Ovary (tissue), 10 donors: ENCODE measurements at places on chromosomes 3 and 15. TPM values are rescaled to one million over a fixed set of nuclear protein-coding genes. Genes with fewer than 3 reads are reported as not detected.

SENP8 gene
- polyA plus RNA-seq: 1.7 TPM

GRIP2 gene
- polyA plus RNA-seq: 11.2 TPM

TRPM1 gene
- polyA plus RNA-seq: not detected

TICRR gene
- polyA plus RNA-seq: 0.31 TPM

TMEM158 gene
- polyA plus RNA-seq: 0.98 TPM

AGTR1 gene
- 1.7 TPM for polyA plus RNA-seq

SPATA12 gene
- 0.12 TPM for polyA plus RNA-seq

ANKRD63 gene
- polyA plus RNA-seq: not detected

SLC12A1 gene
- not detected for polyA plus RNA-seq

EHHADH gene
- 2.1 TPM for polyA plus RNA-seq

- DNase-seq: no peak
These were observed 22.9 kb downstream of the CEMIP start for GRCh38 chr15:80801891-80802680.

DNA sequence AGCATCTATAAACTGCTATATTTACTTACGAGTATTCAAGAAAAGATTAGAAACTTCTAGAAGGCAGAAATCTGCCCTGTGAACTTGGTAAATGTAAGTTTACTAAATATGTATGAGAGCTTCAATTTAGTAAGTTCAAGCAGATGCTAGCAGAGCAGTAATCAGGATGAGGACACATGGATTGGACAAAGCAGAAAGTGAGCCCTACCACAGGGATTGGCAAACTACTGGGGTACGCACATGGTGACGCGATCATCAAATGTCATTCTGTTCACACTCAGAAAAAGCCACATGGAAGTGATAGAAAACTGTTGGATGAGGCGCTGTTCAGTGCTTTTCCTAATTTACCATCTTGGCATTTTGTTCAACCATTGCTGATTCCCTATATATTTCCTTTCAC, 360.2 kb upstream of the ZNF385D start:
- DNase-seq: no peak

DNA sequence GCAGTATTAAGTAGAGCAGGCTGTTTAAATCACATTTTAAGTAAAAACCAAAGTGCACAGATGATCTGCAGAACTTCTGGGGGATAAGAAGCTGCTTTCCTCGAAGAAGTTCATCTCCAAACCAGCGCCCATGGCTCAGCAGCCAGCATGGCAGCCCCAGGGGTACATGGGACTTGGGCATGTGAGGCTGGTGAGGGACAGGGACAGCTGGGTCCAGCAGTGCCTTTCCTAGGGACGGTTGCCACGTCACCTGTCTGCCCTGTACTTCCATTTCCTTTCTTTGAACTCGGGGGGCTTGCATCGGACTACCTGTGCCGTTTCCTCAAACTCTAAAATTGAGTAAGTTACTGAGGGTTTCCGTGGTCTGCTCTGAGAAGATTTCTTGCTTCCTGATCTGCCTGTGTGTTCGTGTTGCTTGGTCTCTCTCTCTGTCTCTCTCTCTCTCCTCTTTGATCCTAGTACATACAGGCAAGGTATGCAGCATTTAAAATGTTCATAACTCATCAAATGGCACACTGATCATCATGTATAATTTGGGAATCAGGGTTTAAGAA, 67.6 kb downstream of the IGF1R start:
- no peak for DNase-seq

- no peak for DNase-seq
These were observed 1079.5 kb downstream of the IGSF11 start for GRCh38 chr3:117955196-117955595.

GRCh38 chr3:166445865-166446264, 608.6 kb upstream of the BCHE start:
- DNase-seq: no peak

DNA sequence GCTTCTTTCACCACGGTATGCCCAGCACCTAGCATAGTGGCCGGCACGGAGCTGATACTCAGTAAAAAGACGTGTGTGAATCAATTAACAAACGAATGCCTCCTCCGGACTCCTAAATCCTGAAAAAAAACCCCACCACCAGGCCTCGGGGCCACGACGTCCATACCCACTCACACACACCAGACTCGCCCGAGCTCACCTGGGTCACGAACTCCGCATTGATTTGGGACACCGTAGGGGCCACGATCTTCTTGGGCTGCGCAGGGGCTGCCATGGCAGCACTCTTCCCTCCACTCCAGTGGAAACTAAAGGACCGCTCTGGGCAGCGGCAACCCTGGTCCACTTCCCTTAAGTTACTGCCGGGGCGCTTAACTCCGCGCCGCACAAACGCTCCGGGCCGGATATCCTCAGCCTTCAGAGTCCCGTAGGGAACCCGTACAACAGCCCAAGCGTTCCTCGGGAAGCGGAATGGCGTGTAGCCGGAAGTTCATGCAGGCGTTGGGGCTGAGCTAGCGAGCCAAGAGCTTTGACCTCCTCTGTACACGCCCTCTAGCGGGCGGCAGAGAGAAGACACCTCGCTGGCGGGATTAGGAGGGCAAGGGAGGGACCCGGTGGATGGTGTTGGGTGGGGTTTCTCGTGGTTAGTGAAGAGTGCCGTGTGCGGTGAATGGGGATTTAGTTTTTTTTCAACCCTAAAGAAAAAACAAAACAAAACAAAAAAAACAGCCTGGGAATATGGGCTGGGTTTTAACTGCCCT, at the start of gene AQR:
Gene AQR (minus strand): TSS at position 403 of the 758 bp plus-strand sequence. CDS start 129 bp downstream, at position 274.
- DNase-seq: peak; percentile 92

DNA sequence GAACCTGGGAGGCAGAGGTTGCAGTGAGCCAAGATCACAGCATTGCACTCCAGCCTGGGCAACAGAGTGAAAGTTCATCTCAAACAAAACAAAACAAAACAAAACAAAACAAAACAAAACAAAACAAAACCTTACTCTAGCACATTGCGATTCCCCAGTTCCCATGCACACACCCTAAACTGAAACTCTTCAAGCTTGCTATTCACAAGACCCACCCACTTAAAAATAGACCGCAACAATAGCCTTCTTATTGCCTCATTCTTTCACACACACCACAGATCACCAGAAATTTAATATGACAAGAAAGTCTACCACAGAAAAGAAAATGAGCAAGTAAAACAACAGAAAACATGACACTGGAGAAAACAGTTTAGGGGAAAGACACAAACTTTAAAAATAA, 598.4 kb downstream of the FHIT start:
- no peak for DNase-seq

DNA sequence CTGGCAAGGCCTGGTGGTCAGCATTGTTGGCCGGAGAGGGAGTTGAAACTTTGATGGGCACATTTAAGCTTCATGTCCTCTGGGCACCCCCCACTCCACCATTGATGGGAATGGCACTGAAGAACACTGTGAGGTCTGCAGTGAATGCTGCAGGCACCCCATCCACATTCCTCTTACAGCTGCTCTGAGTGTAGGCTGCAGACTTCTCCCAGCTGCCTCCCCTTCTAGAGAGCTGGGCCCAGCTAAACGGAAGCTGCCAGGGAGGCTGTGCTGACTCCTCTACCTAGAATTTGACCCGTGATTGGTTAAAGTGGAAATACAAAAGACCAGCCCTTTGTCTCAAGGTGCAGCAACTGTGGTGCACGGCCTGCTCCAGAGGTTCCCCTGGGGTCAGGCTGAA, 10.6 kb downstream of the TMEM158 start:
- DNase-seq: no peak

- no peak for DNase-seq
These were observed 89.6 kb downstream of the TMEM266 start for GRCh38 chr15:76149291-76149915.

- DNase-seq: no peak
These were observed 406.1 kb upstream of the ONECUT1 start for GRCh38 chr15:53196242-53196641.

GRCh38 chr3:58180940-58181587, 29.7 kb downstream of the DNASE1L3 start:
- DNase-seq: no peak

- no peak for DNase-seq
These were observed 390.3 kb downstream of the GABRB3 start for GRCh38 chr15:26382444-26383072.

DNA sequence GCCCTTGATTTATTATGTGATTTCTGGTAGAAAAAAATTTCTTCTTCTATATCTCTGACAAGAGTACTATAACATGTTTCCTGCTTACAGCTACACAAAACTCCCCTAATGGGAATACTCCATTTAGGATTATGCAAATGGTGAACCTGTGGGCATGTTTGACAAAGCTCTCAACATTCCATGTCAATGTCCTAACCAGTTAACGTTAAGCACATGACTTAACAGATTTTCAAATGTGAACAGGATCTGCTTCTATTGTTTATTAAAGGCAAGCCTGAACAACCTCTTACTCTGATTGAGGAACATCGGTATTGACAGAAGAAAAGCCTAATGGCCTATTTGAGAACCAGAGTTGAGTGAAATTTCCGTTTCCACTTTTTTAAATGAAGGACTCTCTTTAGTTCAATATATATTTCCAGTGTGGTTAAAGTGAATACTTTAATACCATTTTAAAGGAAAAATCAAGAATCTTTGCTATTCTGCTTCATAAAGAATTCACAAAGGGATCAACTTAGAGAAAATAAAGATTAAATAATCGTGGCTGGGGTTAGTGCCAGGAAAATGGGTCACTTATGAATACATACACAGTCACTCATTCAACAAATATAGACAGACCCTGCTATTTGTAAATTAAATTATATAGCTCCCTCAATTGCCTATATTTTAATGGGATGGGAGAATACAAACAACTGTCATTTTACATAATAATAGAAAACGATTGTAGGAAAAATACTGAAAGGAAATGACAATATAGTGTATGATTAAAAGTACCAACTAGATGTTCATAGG, 300.3 kb upstream of the CBLB start:
- DNase-seq: no peak
